ENCODE measurements at places on chromosomes 7 and 10.

- no peak for DNase-seq
These were observed 138.1 kb upstream of the LAMB4 start for GRCh38 chr7:108268200-108268820.

DNA sequence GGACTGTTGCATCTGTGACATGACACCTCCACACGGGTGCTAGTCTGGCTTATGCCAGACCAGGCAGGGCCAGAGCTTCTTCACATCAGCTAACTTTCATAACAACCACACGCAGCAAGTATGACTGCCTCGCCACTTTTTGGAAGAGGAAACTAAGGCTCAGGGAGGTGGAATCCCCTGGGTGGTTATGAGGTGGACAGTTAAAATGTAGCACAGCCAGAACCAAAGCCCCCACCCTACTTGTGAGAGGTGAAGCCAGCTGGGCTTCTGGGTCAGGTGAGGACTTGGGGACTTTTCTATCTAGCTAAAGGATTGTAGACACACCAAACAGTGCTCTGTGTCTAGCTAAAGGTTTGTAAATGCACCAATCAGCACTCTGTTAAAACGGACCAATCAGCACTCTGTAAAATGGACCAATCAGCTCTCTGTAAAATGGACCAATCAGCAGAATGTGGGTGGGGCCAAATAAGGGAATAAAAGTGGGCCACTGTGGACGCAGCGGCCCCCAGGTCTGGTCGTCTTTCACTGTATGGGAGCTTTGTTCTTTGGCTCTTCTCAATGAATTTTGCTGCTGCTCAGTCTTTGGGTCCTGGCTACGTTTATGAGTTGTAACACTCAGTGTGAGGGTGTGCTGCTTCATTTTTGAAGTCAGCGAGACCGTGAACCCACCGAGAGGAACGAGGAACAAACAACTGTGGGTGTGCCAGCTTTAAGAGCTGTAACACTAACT lies 171.0 kb downstream of the PTPN20 start:
- no peak for DNase-seq

GRCh38 chr7:155813125-155813524 lies 862 bp upstream of the SHH start:
- DNase-seq = no peak

DNA sequence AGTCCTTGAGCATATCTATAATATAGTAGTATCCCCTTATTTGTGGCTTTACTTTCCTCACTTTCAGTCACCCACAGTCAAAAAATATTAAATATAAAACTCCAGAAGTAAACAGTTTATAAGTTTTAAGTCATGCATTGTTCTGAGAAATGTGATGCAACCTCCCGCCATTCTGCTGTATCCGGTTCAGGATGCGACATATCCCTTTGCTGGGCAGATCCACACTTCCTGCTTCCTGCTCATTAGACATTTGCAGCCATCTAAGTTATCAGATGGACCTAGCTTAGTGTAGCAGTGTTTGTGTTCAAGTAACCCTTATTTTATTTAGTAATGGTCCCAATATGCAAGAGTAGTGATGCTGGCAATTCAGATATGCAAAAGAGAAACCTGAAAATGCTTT lies 38.9 kb upstream of the BMS1 start:
- DNase-seq = no peak

DNA sequence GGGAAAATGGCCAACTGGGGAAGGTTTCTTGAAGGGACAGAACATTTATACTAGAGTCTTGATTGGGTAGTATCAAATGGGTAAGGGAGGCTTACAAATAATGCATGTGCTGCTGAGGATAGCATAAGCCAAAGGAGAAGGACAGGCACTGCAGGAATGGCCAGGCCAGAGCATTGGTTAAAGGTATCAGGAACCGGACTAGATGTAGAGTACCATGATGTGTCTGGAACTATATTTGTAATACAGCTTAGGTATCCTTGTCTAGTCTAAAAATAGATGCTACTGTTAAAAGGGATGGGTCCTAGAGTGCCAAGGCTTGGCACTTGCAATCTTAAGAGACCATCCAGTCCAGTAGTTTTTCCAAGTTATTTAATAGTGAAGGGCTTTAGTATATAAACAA lies 20.3 kb downstream of the TMEM243 start:
- no peak for DNase-seq

DNA sequence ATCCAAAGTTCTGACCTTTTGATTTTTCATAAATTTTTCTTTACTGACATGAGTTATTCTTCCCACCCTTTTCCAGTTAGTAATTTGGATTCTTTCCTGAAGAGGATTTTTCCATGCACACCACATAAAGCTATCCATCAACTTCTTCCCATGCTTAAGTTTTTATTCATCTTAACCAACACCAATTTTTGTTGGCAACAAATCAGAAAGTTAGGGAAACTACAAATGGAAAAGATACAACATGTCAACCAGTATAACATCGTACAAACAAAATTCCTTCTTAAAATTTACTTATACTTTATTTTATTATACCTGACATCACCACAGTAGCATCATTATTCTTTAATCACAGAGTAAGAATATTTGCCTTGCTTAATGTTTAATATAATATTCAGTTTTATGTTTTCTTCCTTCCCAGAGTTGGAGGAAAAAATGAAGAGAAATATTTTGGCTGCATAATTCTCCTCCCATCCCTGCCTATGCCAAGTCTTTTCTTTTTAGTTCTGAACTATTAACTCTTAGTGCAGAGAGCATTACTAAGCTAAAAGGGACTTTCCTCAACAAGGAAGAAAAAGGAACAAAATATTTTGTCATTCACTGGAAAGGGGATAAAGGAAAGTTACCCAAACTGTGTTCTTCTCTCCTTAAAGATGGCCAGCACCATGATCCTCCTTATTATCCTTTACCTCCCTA lies 67.5 kb upstream of the MEOX2 start:
- DNase-seq = no peak

DNA sequence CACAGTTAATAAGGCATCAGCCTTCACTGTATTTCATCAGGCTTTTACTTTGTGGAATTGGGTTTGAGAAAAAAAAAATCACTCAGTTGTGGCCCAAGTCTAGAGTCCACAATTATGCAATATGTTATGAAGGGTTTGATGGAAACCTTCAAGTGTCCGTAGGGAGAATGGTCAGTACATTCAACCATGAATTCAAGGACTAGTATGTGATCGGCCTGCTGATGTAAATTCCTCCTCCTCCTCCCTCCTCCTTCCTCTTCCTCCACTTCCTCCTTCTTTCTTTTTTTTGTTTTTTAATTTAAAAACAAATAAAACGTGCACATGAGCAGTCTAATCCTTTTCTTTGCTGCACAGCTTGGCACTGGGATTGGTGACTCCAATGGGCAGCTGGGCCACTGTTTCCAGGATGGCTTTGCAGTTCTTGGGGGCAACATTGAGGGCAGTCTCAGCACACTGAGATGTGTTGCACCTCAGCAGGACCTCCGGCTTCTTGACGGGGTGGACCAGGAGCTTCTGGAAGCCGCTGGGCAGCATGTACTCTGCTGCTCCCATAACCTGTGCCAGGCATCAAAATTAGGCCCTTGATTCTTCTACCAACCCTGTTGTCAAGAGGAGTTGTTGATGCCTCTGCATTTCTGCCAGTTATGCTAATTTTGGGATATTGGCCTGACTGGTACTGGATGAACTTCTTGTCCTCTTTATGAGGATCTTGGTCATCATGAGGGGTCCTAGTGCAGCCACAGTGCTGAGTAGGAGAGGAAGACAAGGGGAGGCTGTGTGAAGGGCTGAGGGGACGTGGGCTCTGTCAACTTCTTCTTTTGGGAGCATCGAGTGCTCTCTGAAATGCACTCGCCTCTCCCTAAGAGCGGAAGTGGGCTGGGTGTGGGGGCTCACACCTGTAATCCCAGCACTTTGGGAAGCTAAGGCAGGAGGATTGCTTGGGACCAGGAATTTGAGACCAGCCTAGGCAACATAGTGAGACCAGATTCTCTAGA lies 9.3 kb upstream of the IL2RA start:
- DNase-seq = no peak

Data from CD4-positive, alpha-beta T cell treated with Interferon alpha-2 for 1 hour (primary cell).